Large intestine (tissue), 12 donors: ENCODE measurements at places on chromosomes 1 and 21.
A peak's percentile ranks its signal among the peaks of the same experiment; 100 is the strongest.

- DNase-seq, result no peak
Measured at GRCh38 chr1:236639686-236640085, 35.4 kb upstream of the HEATR1 start.

DNA sequence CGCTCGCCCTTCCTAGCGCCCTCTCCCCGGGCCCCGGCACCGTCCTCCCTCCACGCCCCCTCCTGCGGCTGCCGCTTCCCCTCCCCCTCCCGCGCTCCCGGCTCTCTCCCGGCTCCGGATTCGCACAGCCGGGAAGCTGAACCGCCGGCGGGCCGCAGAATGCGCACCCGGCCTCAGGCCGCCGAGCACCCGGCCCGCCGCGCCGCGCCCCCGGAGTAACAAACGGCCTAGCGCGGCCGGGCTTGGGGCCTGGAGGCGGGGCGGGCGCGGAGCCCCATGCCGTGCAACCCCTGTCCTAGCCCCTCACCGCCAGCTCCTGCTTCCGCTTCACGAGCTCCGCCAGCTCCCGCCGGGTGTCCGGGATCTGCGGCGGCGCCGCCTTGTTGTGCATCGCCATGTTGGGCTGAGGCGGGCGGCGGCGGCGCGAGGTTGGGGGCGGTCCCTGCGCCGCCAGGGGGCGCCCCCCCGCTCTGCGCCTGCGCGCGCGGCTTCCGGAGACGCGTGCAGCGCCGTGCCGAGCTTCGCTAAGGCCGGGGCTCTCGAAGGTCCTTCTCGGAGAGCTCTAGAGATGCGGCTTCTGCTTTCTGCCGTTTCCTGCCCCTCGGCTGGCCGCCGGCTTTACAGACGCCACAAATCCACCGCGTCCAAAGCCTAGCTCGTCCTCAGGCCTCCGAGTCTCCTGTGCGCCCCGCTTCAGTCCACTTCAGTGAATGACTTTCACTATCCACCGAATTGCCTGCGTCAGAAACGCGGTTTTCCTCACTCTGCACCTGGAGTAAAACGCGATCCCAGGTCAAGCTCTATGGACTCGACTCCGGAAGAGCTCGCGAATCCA lies at the start of gene MEAF6:
Gene MEAF6 (minus strand): TSS at position 417 of the 835 bp plus-strand sequence. CDS start 20 bp downstream, at position 397.
- peak; percentile 95 for DNase-seq

- DNase-seq, result no peak
Measured at GRCh38 chr1:34500451-34500850, 254.4 kb upstream of the GJB5 start.

GRCh38 chr1:185581020-185581419 lies 153.2 kb upstream of the HMCN1 start:
- DNase-seq, result no peak

DNA sequence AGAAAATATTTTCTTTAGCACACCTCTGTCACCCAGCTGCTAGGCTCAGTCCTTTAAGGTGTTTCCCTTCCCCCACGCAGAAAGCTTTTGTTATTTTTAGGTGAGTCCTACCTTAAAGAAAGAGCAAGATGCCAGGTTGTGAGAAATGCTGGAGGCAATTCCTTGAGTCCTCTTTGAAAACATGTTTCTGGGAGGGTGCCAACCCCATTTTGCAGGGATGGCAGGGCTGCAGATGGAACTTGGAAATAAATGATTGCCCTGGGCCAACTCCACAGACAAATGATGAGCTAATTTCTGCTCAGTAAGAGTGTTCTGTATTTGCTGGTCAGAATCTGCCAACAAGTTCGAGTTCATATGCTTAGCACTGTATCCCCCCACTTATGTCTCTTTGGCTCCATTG lies 119.2 kb upstream of the RAB3GAP2 start:
- DNase-seq, result no peak

DNA sequence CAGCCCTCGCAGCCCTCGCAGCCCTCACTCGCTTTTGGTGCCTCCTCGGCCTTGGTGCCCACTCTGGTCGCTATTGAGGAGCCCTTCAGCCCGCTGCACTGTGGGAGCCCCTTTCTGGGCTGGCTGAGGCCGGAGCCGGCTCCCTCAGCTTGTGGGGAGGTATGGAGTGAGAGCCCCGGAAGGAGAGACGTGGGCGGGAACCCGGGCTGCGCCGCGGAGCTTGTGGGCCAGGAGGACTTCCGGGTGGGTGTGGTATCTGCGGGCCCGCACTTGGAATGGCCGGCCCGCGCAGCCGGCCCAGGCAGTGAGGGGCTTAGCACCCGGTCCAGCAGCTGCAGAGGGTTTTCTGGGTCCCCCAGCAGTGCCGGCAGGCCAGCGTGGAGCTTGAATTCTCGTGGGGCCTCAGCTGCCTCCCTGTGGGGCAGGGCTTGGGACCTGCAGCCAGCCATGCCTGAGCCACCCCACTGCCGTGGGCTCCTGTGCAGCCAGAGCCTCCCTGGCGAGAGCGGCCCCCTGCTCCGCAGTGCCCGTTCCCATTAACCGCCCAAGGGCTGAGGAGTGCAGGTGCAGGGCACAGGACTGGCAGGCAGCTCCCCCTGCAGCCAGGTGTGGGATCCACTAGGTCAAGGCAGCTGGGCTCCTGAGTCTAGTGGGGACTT lies 9.9 kb upstream of the CFHR2 start:
- no peak for DNase-seq

DNA sequence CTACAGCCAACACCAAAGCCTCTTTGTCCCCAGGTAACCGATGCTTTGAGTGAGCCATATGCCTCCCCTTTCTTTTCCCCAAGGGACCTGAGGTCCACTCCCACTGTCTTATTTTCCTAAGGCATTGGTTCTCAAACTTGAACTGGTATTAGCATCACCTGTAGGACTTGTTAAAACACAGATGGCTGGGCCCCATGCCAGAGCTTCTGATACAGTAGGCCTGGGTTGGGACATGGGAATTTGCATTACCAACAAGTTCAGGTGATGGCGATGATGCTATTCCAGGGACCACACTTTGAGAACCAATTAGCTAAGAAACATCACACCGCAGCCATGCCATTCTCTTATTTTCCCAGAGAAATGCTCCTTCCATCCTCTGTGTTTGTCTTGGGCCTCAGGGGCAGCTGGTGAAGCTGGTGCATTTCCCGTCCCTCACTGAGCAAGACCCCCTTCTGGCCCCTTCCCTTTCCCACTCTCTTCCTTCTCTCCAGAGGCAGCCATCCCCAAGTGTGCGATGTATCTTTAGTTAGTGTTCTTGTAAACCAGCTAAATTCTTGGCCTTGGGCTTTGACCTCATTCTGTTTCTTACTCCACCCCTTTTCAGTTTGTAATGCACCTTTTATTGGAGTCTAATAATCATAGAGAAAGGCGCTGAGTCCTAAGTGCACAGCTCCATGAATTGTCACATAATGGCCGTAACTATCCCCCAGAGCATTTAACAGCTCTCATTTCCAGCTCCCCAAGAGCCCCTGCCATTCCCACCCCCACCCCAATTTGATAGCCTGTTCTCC lies 14.2 kb upstream of the TTC22 start:
- peak; percentile 74 for DNase-seq

DNA sequence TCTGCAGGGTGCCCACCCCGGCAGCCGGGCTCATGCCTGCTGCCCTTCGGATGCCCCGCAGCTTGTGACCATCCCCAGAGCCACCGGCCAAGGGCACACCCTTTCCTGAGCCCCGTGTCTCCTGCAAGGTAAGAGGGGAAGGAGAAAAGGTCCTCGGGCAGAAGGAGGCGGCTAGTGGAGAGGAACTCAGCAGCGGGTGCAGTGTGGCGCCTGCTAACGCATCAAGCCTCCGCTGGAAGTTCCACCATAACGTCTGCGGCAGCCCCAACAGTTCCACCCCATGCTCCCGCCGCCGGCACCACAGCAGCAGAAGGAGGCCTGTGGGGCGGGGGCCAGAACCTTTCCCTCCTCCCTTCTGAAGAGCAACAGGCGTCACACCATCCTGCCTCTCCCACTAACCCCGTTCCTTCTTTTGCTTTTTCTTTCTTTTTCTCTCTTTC lies 990 bp downstream of the VWA5B1 start:
- DNase-seq, result no peak

- no peak for DNase-seq
Measured at GRCh38 chr1:6361124-6361775, 32.3 kb downstream of the ACOT7 start.

- no peak for DNase-seq
Measured at GRCh38 chr1:156684227-156684782, 7.1 kb upstream of the NES start.

- DNase-seq, result no peak
Measured at GRCh38 chr1:98099501-98099900, 178.7 kb upstream of the DPYD start.

- no peak for DNase-seq
Measured at GRCh38 chr1:155912056-155912536, 947 bp upstream of the RIT1 start.

DNA sequence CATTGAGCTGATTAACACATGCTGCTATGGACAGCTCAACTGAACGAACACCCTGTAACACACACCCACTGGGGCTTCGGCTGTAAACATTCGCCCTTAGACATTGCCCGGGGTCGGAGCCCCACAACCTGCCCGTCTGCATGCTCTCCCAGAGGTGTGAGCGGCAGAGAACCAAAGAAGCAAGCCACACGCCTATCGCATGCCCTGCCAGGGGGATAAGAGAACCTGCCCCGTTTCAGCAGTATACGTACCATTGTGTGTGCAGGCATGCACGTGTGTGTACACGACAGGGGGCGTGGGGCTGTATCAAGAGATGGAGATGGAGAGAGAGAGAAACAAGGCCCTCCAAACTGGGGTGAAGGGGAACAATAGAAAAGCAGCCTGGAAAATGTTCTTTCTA lies 9.9 kb upstream of the DESI2 start:
- DNase-seq, result no peak

DNA sequence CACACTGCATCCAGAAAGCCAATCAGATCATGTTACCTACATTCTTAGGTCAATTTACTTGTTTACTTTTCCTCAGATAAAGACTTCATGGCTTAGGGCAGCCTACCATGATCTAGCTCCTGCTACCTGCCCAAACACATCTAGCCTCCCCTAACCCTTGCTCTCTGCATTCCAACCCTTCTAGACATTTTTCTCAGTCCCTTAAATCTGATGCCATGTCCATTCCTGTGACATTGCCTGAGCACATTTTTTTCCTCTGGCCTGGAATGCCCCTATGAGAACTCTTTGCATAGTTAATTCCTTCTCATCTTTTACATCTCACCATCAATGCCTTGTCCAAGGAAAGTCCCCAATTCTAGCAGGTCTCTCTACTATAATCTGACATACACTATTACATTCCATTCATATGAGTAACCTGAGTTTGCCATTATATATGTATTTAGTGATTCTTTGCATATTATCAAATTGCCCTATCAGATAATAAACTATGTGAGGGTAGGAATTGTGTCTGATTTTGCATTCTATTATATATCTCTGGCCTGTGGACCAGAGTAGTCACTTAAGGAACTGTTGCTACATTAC lies 166.9 kb downstream of the COL11A1 start:
- no peak for DNase-seq

DNA sequence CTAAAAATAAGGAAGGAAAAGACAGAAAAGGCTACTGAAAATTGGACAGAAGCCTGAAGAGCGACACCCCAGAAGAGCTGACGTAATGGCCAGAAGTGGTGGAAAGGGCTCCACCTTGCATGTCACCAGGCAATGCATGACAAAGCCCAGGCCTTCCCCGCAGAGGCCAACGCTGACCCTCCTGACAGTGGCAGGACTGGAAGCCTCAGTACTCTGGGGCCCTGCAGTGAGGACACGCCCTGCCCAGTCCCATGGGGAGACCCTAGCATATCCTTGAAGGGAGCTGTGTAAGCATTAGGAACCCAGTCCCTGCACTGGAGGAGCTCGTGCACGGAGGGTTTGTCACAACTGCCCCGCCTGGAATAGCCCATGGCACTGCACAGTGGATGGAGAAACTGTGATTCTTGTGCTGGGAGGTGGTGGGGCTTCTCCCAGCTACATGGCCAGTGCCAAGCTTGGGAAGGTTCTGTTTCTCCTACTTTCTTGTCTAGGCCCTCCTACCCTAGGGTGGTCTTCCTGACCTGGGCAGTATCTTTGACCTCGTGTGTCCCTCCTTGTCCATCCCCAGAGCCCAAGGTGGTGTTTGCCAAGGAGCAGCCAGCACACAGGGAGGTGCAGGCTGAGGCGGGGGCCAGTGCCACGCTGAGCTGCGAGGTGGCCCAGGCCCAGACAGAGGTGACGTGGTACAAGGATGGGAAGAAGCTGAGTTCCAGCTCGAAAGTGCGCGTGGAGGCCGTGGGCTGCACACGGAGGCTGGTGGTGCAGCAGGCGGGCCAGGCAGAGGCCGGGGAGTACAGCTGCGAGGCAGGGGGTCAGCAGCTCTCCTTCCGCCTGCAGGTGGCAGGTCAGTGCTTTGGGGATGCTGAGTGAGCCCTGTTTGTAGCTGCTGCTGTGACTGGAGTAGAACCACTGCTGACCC lies 60.4 kb downstream of the OBSCN start:
- DNase-seq, result no peak

DNA sequence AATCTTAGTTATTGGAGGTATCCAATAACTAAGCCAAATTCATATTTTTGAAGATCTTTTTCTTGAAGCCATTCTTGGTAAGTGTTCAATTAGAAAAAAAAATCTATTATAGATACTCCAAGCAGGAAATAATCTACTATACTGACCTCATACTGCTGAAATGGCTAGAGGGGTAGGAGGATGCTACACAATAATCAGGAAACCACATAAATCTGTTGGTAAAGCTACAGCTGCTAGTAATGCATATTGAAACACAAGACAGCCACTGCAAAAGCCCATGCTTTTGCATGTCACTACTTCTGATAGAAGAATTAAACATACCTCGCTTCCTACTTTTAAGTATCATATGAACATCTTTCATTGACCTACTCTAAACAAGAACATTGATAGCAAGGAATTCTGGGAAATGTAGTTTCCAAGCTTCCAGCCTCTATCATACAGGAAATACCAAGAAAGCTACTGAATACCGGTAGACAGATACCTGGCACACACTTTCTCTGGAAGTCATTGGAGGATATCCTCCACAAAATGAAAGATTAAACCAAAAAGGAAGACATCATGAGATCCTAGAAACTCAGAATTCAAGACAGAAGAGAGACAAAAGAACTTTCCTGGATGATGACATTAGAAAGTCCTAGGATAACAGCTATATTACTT lies 103.0 kb upstream of the VAV3 start:
- DNase-seq, result no peak

DNA sequence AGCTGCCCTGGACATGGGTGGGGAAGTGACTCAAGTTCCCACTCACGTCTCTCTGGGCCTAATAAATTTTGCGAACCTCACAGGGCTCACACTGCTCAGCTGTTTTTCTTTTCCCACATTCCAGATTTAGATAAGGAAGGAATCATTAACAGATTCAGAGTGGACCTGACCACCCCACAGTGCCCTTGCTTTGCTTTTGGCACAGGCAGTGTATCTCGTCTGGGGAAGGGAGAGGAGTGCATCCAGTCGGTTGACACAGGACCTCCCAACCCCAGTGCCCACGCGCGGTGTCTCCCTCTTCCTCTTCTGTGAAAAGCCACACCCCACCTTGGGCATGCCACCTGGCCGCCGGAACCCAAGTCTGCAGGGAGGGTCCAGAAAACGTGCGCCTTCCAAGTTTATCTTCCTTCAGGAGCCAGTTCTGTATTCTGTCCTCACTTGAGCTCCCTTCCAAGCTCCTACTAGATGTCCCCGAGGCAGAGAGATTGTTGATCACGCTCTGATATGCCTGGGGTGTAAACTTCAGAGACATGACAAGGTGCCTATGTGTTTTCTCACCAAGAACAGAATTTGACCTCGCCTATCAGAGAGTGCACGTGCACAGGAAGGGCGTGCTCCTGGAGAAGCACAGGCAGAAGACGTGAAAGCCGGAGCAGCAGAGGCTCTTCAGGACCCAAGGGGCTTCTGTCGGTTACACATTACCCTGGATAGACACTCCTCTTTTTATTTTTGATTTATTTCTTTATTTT lies 9.5 kb upstream of the SLC2A5 start:
- peak; percentile 95 for DNase-seq
